ENCODE measurements at places on chromosomes 1 and 21.

- DNase-seq, result peak; percentile 38
These were observed 44.9 kb upstream of the NTPCR start for GRCh38 chr1:232905331-232906034.

DNA sequence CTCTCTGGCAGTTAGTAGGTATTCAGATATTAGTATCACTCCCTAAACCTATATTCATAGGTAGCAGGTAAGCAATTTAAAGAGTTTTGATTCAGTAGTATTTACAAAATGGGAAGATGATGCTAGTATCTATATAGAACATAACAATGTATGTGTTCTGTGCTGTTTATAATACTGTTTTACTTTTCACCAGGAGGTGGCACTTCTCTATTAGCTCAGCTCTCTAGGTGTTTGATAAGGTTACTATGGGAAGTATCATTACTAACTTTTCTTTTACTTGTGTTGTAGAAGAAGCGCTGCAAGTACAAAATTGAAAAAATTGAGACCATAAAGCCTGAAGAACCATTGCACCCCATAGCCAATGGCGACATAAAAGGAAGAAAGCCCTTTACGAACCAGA, 49.4 kb upstream of the FASLG start:
- DNase-seq, result peak; percentile 35

- no peak for DNase-seq
These were observed 355.5 kb downstream of the HLX start for GRCh38 chr1:221234791-221235190.

DNA sequence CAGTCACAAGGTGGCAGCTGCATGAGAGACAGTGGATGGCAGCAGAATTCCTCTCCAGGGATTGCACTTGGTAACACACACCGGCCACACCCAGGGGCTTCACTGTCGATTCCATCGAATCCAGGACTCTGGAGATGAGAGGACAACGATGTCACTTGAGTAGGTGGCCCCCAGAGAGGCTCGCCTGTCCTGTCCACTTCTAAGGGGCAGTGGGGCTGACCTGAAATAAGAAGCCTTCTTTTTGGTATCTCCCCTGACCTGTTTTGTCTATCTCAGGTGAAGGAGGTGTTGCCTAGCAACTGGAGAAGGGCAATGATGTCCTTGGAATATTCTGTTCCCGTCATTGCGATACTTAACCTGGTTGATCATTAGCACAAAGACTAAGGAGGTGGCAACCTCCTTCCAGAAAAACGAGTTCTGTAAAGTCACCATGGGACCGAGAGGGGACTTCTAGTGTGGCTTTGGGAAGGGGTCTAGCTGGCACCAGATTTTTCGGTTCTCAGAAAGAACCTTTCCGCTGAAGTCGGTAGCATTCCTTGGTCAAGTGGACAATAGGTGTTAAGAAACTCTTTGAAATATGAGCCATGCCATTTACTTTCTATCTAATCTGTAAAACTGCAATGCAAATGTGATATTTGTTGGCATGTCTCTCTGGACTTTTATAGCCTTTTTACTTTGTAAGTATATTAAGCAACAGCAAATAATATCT, 85.2 kb upstream of the TMPRSS2 start:
- DNase-seq, result no peak

DNA sequence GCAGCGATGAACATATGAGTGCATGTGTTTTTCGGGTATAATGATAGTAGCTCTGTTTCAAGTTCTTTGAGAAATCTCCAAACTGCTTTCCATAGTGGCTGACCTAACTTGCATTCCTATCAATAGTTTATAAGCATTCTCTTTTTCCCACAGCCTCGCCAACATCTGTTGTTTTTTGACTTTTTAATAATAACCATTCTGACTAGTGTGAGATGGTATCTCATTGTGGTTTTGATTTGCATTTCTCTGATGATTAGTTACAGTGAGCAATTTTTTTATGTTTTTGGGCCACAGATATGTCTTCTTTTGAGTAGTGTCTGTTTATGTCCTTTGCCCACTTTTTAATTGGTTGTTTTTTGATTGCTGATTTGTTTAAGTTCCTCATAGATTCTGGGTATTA, 10.6 kb upstream of the RUNX1 start:
- no peak for DNase-seq

GRCh38 chr1:111602302-111602701, 17.3 kb upstream of the RAP1A start:
- no peak for DNase-seq

GRCh38 chr1:225602590-225603206, 50.2 kb downstream of the ENAH start:
- DNase-seq, result no peak

- no peak for DNase-seq
These were observed 1.9 kb downstream of the PRDM16 start for GRCh38 chr1:3070644-3071564.

DNA sequence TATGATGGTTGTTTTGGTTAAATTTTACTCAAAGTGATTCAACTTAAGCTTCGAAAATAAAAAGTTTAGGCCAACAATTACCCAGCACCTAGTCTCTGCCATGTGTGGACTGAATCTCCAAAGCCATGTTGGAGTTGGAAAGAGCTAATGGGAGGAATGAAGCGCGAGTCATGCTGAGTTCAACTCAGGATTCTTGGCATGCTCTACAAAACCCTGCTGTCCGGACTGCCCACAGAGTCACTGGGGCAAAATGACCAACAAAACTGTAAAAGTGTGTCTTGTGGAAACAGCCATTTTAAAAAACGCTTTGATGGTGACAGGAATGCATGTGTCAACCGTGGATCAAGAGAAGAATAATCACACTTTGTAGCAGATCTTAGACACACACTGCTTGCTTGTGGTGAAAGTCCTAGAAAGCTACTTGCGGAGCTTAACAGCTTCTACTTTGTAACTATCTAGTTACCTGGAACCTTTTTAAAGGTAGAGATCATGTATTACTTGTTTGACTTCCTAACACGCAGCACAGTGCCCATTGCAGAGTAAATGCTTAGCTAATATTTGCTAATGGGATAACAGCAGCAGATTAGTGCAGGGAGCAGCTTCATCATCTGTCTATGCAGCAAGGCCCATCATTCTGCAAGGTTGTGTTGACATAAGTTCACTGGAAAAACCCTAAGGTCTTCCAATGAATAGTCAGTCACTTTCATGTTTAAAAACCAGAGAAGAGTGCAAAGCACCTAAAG, 7.0 kb upstream of the GBP6 start:
- DNase-seq, result no peak
